ENCODE measurements at places on chromosomes 2 and 18.

- DNase-seq: peak; percentile 96
Observed at GRCh38 chr2:100214265-100214971, 72.0 kb upstream of the AFF3 start.

GRCh38 chr2:62550461-62550860 is 44.5 kb upstream of the TMEM17 start:
- DNase-seq: no peak

- peak; percentile 97 for DNase-seq
Observed at GRCh38 chr2:217643789-217644301, 358.9 kb downstream of the TNS1 start.

DNA sequence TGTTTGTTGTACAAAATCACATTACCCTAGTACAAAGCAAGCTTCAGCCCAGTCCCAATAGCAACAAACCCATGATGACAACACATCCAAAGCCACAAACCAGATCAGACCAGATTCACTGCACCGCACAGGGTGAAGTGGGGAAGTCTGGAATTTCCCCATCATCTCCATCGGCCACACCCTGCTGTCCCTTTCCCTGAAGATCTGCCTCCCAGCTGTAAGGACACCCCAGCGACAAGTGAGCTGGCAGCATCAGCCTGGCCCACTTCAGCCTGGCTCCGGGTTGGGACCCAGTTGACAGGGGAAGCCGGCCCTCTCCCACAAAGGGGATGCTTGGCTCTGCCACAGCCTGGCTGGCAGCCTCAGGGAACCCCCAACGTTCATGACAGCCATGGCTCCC is 207.6 kb downstream of the MGAT5 start:
- DNase-seq: no peak

DNA sequence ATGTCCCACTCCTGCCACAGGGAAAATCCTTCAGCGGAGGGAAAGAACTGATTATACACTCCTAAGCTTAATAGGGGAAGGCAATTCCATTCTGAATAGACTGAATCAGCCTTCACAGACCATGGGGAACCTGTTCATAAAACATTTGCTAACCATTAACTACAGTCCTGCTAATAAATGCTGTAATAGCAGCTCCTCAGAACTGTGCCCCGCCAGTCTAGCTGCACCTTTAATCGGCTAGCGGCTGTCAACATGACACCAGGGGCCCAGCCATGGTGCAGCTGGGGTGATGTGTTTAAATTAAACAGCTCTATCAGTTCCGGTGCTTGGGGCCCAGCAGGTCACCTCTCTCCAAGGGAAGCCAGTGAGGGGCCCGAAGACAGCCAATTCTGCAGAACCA is 77.8 kb downstream of the GALNT14 start:
- no peak for DNase-seq

DNA sequence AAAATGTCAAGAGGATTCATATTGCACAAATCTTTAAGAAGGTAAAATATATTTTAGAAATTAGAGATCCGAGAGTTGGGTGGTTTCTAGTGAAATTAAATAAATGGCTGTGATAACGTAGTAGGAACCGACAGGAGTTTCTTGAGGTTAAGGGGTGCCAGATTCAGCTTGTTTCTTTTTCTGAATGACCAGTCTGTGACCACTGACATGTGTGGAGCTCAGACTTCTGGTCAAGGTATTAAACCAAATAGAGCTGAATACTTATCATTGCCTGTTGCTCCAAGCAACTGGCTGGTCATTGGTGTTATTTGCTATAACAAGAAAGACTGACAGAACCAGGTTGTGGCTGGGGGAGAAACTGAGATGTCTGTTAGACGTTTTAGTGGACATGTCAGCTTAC is 408.2 kb upstream of the HS6ST1 start:
- DNase-seq: no peak

GRCh38 chr18:4870177-4870773 is 326.8 kb downstream of the AKAIN1 start:
- DNase-seq: no peak

- no peak for DNase-seq
Observed at GRCh38 chr2:43193652-43194120, 32.7 kb downstream of the ZFP36L2 start.

GRCh38 chr2:120768112-120769048 is 32.7 kb downstream of the GLI2 start:
- DNase-seq: peak; percentile 63

Data from tongue (tissue), 3 donors.